ENCODE measurements at places on chromosomes 7 and 10. TPM values are rescaled to one million over a fixed set of nuclear protein-coding genes. Genes with fewer than 3 reads are reported as not detected.

TBXAS1 gene
- total RNA-seq, result 6.2 TPM

EPC1 gene
- total RNA-seq, result 57.9 TPM

TACC2 gene
- 40.2 TPM for total RNA-seq

PRXL2A gene
- total RNA-seq, result 69.5 TPM

NACAD gene
- 1.4 TPM for total RNA-seq

TMEM176B gene
- total RNA-seq, result 24.6 TPM

TRPV5 gene
- 0.10 TPM for total RNA-seq

WNT8B gene
- total RNA-seq, result not detected

ZNF804B gene
- total RNA-seq, result not detected

TSPAN13 gene
- total RNA-seq, result 19.7 TPM

CAV2 gene
- total RNA-seq, result 78.6 TPM

RNF32 gene
- total RNA-seq, result 0.89 TPM

SLC18A3 gene
- total RNA-seq, result not detected

ENO4 gene
- 0.39 TPM for total RNA-seq

GARIN1A gene
- total RNA-seq, result 0.30 TPM

ABCB4 gene
- total RNA-seq, result 6.3 TPM

ZP3 gene
- total RNA-seq, result 0.79 TPM

PRLHR gene
- under 0.01 TPM for total RNA-seq

LIPM gene
- 17.1 TPM for total RNA-seq

WEE2 gene
- total RNA-seq, result 0.10 TPM

GATA3 gene
- total RNA-seq, result 16.0 TPM

Data from skin of body (tissue), 3 donors.